ENCODE measurements at places on chromosomes 2 and 18. TPM values are rescaled to one million over a fixed set of nuclear protein-coding genes. Genes with fewer than 3 reads are reported as not detected.

GRCh38 chr2:34003795-34004194, 404.7 kb upstream of the FAM98A start:
- H3K27ac ChIP-seq: no peak overlapping the region
- H3K4me3 ChIP-seq: no peak overlapping the region
- H3K27me3 ChIP-seq: no peaks in the 10 kb centered on the region
- no peak for DNase-seq
- no peaks in the 10 kb centered on the region for H3K4me1 ChIP-seq

The IL37 gene
- 0.33 TPM for total RNA-seq

- no peak for DNase-seq
- H3K4me3 ChIP-seq: no peak overlapping the region
- H3K36me3 ChIP-seq: no peaks in the 10 kb centered on the region
These were observed 101.2 kb downstream of the CDK15 start for GRCh38 chr2:201907563-201907881.

The ABCG5 gene
- total RNA-seq: not detected

- H3K4me3 ChIP-seq: no peak overlapping the region
- peak; percentile 12 for DNase-seq
- no peaks in the 10 kb centered on the region for H3K4me1 ChIP-seq
- H3K27ac ChIP-seq: no peak overlapping the region
- H3K36me3 ChIP-seq: no peaks in the 10 kb centered on the region
These were observed 19.9 kb downstream of the SNED1 start for GRCh38 chr2:241018051-241018891.

- no peak overlapping the region for H3K27ac ChIP-seq
- H3K36me3 ChIP-seq: no peaks in the 10 kb centered on the region
- H3K4me1 ChIP-seq: no peaks in the 10 kb centered on the region
- no peak for DNase-seq
- no peak overlapping the region for H3K4me3 ChIP-seq
- H3K27me3 ChIP-seq: no peaks in the 10 kb centered on the region
These were observed 59.8 kb upstream of the SLC8A1 start for GRCh38 chr2:40511661-40512213.

- peaks cover 6% of the 10 kb centered on the region for H3K27me3 ChIP-seq
- no peaks in the 10 kb centered on the region for H3K36me3 ChIP-seq
- no peak for DNase-seq
- H3K4me3 ChIP-seq: no peak overlapping the region
These were observed 74.2 kb upstream of the MBOAT2 start for GRCh38 chr2:9077691-9078090.

- H3K4me3 ChIP-seq: no peak overlapping the region
- H3K27ac ChIP-seq: no peak overlapping the region
- no peak for DNase-seq
- peaks cover 2% of the 10 kb centered on the region for H3K4me1 ChIP-seq
- H3K36me3 ChIP-seq: no peaks in the 10 kb centered on the region
- no peaks in the 10 kb centered on the region for H3K27me3 ChIP-seq
These were observed 53.4 kb downstream of the WIPF1 start for GRCh38 chr2:174544156-174544555.
